Activated CD8-positive, alpha-beta T cell treated with anti-CD3 and anti-CD28 coated beads, Interleukin-2, amount 10 ng/mL, durations not matched to agents 7 days and 5 days (primary cell): ENCODE measurements at places on chromosomes 1 and 21. TPM values are rescaled to one million over a fixed set of nuclear protein-coding genes. Genes with fewer than 3 reads are reported as not detected.

DNA sequence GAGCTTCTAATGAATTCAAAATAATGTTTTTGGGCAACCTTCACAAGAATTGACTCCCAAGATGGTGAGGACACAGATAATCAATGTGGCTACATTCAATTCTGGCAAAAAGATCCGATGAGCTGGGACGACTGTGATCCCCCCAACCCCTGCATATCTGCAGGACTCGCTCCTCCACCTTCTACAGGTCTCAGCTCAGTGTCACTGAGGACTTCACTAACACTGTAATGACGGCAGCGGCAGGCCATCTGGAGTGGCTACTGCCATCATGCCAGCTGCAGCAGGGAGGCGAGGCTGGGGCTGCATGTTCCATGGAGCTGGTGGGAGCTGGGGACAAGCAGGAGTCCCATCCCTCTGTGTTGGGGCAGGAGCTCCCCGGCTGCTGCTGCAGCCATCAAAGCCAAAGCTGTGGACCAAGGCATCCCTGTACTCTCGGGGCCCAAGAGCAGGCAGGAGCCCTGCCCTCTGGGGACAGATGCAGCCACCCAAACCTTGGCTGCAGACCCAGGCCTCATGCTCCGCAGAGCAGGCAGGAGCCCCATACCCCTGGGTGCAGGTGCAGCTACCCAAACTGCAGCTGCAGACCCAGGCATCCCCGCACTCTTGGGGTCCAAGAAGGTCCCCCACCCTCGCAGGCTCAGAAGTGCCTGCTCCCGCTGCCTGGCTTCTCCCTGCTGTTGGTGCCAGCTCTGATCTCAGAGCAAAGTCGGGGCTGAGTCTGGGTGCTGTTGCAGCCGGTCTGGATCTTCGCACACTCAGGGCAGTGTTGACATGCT is 12.2 kb upstream of the DHRS3 start:
- H3K4me3 ChIP-seq, result no peak overlapping the region
- peaks cover 5% of the 10 kb centered on the region for H3K27me3 ChIP-seq
- DNase-seq, result no peak
- H3K36me3 ChIP-seq, result no peaks in the 10 kb centered on the region

Gene KRTAP13-1
- not detected for total RNA-seq

Gene TSTD1
- 63.2 TPM for total RNA-seq

Gene C1orf53
- 0.97 TPM for total RNA-seq

Gene PIGC
- 25.4 TPM for total RNA-seq

GRCh38 chr1:172588296-172589291 is 55.6 kb downstream of the SUCO start:
- H3K4me1 ChIP-seq, result peaks cover 11% of the 10 kb centered on the region
- H3K4me3 ChIP-seq, result no peak overlapping the region
- no peak overlapping the region for H3K27ac ChIP-seq
- peaks cover 64% of the 10 kb centered on the region for H3K36me3 ChIP-seq
- DNase-seq, result no peak
- H3K27me3 ChIP-seq, result no peaks in the 10 kb centered on the region

DNA sequence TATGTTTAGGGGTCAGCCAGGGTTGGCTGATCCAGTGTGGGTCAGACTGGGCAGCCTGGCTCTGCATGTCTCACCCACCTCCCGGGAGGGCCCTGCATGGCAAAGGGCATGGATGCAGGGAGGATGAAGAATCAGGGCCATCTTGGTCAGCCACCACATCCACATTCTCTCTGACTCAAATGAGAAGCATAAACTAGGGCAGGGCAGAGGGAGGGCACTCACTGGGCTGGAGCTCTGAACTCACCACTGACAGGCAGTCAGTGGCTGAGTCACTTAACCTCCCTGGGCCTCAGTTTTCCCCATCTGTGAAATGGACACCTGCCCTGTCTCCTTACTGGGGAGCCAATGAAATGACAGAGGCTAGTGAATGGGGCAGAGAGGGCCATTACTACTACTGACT is 4.3 kb upstream of the CELA2A start:
- DNase-seq, result no peak
- no peaks in the 10 kb centered on the region for H3K4me1 ChIP-seq
- H3K27ac ChIP-seq, result no peak overlapping the region
- H3K27me3 ChIP-seq, result no peaks in the 10 kb centered on the region
- no peak overlapping the region for H3K4me3 ChIP-seq
- no peaks in the 10 kb centered on the region for H3K36me3 ChIP-seq

Gene GRHL3
- total RNA-seq, result not detected

DNA sequence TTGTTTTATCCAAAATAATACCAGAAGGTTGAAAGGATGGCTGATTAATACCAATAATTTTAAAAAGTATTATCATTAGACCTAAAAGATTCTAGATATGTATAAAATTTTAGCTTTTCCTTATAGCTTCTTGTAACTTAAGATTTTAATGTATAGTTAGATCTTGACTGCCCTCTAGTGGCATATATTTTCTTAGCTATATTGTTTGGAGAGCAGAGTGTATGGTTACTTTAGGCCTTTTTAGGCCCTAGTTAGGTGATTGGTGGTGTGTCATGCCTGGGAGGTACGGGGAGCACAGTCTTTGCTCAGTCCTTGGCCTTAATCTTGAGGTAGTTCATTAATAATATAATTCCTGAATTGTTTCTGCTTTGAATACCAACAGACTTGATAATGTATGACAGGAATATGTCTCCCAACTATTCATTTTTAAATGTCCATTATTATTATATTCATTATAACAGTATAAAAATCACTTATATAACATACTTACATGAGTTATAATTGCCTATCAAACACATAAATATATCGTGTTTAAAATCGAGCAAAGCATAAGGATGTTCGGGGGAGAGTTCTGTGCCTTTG is 328.4 kb downstream of the ZP4 start:
- no peaks in the 10 kb centered on the region for H3K36me3 ChIP-seq
- H3K4me1 ChIP-seq, result no peaks in the 10 kb centered on the region
- H3K4me3 ChIP-seq, result no peak overlapping the region
- no peaks in the 10 kb centered on the region for H3K27me3 ChIP-seq

- peaks cover 11% of the 10 kb centered on the region for H3K4me1 ChIP-seq
- H3K36me3 ChIP-seq, result no peaks in the 10 kb centered on the region
- H3K27ac ChIP-seq, result no peak overlapping the region
- DNase-seq, result no peak
Observed at GRCh38 chr1:10789803-10790702, 6.4 kb downstream of the CASZ1 start.
